ENCODE measurements at places on chromosomes 13 and 19.

DNA sequence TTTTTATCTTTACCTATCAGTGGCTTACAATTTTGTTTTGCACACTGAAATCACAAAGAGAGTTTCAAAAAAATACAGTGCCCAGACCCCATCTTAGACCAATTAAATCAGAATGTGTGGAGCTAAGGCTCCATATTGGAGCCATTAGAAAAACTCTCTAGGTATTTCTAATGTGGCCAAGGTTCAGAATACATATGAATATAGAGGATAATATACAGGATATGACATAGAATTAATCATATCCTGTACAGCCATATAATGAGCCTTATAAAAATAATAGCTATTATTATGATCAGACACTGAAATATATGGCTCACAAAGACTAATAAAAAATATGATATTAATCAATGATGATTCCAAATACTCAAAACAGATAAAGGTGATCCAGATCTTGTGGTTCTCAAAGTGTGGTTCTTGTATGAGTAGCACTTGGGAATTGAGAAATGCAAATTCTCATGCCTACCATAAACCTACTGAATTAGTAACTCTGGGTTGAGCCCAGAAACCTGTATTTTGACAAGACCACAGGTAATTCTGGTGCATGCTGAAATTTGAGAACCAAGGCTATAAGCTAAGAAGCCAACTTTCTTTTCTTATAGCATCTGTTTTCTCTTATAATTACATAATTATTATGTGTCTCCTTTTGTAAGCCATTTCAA, 408.0 kb downstream of the DIAPH3 start:
- no peak for DNase-seq

GRCh38 chr19:2291185-2291751, 9.3 kb upstream of the PEAK3 start:
- DNase-seq, result no peak

GRCh38 chr13:67134417-67135129, 95.6 kb downstream of the PCDH9 start:
- DNase-seq, result no peak

- no peak for DNase-seq
Measured at GRCh38 chr13:26523007-26523406, 34.5 kb upstream of the WASF3 start.

- DNase-seq, result no peak
Measured at GRCh38 chr19:47467914-47468313, 3.8 kb downstream of the SLC8A2 start.

- no peak for DNase-seq
Measured at GRCh38 chr13:40204246-40204645, 462.2 kb downstream of the FOXO1 start.

DNA sequence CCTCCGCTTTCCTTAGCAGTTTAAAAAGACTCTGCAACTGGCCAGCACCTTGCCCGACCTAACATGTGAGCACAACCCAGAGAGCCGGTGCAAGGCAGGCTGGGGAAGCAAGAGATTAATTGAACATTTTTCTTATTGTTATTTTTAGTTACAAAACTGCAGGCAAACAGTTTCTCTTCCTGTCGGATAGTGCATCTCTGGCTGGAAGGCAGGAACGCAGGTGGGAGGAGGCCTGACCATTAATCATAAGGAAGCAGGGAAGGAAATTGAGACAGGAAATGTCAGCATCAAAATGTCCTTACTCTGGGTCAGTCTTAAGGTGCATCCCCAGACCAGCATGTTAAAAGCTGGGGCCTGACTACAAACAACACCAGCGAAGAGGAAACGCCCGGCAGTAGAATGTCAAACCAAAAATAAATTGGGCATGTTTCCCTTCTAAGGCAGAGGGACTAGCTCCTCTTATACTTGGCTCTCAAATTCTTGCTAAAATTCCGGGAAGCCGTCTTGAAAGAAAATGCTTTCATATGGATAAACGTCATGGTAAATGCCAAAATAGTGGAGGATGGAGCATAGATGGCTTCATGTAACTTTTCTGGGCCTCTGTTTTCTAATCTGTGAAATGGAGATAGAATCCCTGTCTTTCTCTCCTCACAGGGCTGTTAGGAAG, 226.8 kb downstream of the RAP2A start:
- no peak for DNase-seq

GRCh38 chr13:44231786-44232516, 141.7 kb upstream of the SERP2 start:
- no peak for DNase-seq

- DNase-seq, result no peak
Measured at GRCh38 chr13:83672612-83673011, 209.7 kb downstream of the SLITRK1 start.

- no peak for DNase-seq
Measured at GRCh38 chr19:41995959-41996797, 2.1 kb upstream of the ATP1A3 start.

GRCh38 chr13:91563799-91564198, 165.4 kb downstream of the GPC5 start:
- DNase-seq, result no peak

GRCh38 chr19:28494461-28494860, 718.5 kb downstream of the UQCRFS1 start:
- no peak for DNase-seq

DNA sequence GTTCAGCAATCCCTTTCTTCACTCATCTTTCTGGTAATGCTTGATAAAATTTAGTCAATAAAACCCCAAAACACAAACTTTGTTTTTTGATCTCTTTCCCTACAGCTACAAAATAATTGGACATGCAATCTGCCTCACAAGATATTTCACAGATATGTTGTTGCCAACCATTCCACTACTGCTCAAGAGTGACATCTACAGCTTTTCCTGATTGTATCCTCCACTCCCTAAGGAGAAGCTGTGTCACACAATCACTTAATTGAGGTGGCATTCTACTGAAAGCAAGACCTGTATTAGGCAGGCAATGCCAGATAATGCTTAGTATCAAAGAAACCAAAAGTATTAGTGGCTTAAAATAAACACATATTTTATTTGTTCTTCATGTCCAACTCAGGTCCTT, 1646.2 kb upstream of the SPRY2 start:
- DNase-seq, result no peak

All from CMK (cell line).